Activated naive CD4-positive, alpha-beta T cell treated with anti-CD3 and anti-CD28 coated beads for 36 hours (primary cell): ENCODE measurements at places on chromosomes 3 and 15.

GRCh38 chr15:76057332-76058000, 2.3 kb upstream of the TMEM266 start:
- peak; percentile 62 for DNase-seq

DNA sequence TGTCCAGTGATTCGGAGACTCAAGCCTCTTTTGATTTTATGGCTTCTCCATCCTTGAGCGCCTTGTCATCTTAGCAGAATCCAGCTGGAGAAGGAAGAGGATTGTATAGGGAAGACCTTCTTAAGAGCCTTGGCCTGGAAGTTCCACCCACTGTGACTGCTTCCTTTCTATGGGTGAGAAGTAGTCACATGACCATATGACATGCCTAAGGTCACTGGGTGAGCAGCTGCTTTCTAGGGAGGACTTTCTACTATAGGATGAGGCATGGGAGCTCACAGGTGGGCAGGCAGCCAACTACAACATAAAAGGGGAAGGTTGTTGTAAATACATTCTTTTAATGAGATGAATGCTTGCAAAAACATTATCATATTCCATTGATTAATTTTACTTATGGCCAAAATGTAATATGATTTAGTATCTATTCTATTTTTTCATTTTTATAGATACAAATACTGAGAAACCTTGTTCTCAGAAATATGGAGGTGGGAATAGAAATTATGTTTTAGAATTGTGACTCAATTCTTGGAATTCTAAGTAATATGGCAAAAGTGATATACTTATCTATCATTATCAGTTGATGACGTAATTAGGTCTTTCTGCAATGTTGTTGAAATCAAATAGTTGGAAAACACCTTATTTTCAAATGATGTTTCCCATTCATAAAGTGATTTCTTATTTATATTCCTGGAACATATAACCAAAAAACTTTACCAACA, 53.6 kb upstream of the MINAR1 start:
- DNase-seq = no peak

GRCh38 chr3:16911916-16912315, 27.2 kb downstream of the PLCL2 start:
- no peak for DNase-seq

GRCh38 chr3:197343656-197344408, 45.4 kb upstream of the DLG1 start:
- no peak for DNase-seq

DNA sequence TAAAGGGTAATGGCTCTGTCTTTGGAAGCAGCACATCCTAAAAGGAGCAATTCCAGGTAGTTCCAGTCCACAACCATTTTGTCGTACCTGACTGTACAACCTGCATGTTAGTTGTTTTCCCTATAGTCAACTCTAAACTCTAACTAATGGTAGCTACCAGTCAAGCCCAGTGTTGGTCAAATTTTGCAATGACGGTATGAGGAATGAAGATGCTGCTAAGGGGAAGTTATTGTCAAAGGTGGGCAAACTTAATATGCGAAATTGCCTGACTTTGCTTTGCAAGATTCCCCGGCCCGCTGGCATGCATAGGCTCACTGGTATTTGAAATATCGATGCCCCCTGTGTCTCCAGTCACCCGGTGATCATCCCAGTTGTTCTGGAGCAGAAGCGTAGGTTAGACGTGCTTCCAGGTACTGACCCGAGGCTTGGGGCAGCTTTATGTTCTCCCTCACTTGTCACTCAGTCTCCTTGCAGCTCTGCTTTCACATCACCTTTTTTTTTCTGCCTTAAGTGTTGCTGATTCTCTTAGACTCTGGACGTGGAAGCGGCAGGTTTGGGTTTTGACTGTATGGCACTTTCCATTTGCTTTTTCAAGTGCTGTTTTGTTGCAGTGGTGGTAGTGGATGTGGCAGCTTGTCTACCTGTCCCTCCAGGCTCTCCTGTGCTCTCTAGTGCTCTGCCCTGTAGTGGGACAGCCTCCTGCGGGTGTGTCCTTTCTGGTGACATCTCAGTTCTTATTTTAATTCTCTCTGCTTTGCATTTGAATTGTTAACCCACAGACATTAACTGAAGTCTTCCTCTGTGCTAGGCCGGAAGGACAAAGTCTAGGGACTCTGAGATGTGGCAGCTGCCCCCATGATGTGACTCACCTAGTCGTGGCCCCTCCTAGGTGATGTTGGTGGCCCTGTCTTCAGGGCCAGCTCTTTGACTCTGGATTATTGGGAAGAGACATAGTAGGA, 95.8 kb upstream of the UMPS start:
- no peak for DNase-seq

DNA sequence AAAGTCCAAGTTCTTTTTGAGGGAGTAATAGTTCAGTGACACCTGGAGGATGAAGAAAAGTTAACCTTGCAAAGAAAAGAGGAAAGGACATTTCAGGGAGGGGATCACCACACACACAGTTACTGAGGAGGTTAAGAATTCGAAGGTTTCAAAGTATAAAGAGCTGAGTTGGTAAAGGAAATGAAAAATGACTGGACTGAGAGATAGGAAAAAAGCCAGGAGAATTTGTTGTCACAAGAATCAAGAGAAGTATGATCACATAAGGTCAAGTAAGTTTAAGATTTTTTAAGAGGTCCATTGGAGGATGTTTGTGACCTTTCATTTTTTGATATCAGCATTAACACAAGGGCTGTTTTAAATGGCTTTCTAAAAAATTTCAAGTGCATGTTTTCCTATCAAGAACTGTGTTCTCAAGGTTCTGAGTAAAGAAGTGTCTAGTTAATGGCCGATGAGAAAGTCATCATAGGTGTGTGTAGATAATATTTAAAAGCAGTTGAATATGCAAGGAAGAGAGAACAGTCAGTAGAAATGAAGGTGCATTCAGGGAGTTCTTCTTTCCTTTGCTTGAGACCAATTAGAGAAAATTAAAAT, 189.2 kb upstream of the RBMS3 start:
- DNase-seq = no peak

- no peak for DNase-seq
These were observed 478.6 kb downstream of the MAGI1 start for GRCh38 chr3:65560133-65560532.

GRCh38 chr3:127476936-127477335, 113.6 kb downstream of the TPRA1 start:
- no peak for DNase-seq

DNA sequence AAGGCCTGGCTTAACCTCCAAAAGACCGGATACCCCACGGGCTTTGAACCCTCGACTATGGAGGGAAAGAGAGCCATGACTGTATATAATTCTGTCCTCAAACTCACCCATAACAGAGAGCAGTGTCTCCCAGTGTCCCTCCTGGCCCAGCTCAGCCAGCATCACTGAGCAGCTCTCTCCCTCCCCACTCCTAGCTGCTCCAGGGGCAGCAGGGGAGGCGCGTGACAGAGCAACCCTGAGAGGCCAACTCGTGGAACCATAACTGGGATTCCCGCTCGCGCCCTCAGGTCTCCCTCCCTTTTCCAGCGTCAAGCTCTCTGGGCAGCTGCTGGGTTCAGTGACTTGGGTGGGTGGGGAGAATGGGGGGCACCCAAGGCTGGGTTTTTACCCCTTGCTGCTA, 561 bp upstream of the CPLX3 start:
- DNase-seq = no peak

GRCh38 chr3:125165189-125165947, 47.2 kb downstream of the SLC12A8 start:
- DNase-seq = no peak

DNA sequence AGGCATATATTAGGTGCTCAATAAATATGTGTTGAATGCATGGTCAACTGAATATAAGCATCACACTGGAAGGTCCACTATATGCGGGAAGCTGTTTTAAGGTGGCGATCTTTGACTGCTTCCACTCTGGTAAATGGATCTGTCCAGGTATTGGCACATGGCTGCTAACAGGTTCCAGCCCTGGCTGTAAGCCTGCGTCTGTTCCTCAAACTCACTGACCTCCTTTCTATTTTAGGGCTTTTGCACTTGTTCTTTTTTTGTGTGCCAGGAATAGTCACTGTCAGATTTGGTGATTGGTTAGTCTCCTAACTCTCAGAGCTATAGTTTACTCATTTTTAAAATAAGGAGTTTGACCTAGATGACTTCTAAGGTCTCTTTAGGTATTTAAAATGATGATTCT, 46.2 kb downstream of the ADAMTSL3 start:
- DNase-seq = no peak
